ENCODE measurements at places on chromosomes 3 and 15.

- no peak for DNase-seq
These were observed 208.7 kb upstream of the P2RY1 start for GRCh38 chr3:152626226-152626625.

DNA sequence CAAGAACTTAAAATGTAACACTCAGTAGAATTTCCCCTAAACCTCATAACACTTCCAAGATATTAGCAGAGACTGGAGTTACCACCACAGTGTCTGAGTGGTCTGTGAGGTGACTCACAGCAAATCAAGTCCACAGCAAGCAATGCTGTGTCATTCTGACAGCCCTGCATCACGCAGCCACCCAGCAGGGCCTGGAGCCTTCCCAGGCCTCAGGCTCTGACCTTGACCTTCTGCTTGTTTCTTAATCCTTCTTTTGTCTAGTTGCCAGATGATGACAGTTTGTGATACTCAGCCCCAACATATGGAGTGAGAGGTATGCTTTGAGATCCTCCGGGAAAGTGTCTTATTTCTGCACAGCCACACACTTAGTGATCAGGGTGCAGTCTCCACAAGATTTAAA is 82.5 kb downstream of the TOP2B start:
- peak; percentile 51 for DNase-seq

DNA sequence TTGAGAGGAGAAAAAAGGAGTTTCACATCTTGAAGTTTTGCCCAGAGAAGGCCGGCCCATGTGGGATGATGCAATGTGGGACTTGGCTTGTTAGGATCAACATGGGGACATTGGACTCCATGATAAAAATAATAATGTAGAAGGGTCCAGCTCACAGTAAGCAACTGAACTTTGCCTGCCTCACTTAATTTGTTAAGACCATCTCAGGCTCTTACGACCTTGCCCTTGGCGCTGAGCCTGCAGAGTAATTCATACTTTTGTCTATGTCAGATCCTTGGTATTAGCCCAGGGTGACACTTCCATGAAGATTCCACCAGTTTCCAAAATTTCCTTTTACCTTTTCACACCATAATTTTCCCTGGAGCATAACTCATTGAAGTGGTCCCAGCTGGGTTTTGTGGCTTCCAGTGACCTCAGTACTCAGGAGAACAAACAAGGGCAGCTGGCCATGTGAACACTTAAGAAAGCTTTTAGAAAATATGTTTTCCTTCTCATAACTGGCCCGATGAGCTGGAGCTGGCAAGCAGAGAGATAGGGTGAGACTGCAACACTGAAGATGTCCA is 315.4 kb upstream of the RASGRP1 start:
- no peak for DNase-seq

GRCh38 chr15:57183614-57184344 is 192.5 kb upstream of the CGNL1 start:
- DNase-seq = peak; percentile 2

DNA sequence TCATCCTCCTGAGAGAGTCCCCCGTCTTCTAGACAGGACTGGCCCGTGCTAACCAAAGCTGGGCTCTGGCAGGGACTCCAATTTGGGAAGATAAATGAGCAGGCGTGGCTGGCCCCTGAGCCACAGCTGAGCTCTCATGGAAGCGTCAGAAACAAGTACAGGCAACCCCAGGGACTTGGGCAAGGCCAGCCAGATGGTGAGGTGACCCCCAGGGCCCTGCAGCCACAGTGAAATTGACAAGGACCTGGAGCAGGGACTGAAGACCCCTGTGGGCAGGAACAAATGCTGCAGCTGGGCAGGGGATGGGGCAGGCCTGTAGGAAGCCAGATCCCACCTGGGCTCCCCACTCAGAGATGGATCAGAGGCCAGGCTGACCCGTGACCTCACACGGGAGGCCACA is 32.8 kb upstream of the CGNL1 start:
- no peak for DNase-seq

- no peak for DNase-seq
These were observed 214.9 kb downstream of the TCF12 start for GRCh38 chr15:57133127-57133968.

GRCh38 chr3:66889750-66890494 is 108.2 kb upstream of the KBTBD8 start:
- no peak for DNase-seq

GRCh38 chr3:10299175-10299574 is 6.4 kb upstream of the GHRL start:
- no peak for DNase-seq

DNA sequence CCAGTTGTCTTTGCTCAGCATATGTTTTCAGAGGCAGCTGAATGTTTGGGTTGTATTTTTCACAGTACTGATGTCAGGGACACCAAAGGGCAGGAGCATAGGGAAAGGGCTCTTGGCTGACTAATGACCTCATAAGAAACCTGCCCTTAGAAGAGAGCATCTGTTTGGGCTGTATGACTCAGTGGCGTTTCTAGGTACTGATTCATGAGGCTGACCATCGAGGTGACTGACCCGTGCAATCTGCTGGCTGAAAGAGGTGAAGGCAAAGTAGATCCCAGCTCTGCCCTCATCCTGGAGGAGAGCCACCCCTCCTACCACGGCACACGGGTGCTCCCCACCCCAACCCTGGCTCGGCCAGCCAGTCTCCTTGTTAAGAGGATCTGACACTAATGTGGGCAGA is 8.3 kb downstream of the LMCD1 start:
- no peak for DNase-seq

DNA sequence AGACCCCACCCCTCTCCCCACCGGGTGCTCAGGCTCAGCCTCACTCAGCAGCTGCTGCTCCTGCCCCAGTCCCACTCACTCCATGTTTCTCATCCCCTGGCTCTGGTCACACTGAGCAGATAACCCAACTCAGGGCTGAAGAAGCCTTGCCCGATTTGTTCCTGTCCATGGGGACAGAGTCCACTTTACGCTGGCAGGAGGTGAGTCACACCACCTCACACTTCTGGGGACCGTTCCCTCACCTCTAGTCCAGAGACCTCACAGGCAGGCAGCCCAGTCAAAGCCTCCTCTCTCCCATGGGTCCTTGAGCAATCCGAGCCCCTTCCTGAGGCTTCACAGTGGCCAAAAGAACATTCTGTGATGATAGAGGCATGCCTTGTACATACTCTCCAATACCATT is 1.4 kb downstream of the CIDEC start:
- DNase-seq = no peak

Measured in suppressor macrophage treated with lipopolysaccharide for 4 hours (primary cell).